ENCODE measurements at places on chromosomes 5 and 9.

DNA sequence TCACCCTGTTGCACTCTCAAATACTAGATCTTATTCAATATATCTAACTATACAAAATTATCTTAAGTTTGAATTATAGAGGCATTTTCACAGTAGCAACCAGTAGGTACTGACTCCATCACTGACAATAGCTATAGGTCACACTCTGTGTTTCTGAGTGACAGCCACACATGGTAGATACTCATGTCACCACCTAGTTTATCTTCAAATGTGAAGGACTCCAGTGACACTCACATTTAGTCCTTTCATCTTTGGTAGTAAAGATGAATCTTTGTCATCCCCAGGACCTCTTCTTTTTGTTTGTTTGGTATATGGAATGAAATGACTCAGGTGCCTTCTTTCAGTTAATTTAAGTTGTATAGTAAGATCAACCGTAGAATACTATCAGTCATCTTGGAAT lies 102.5 kb upstream of the DHFR start:
- DNase-seq, result no peak

DNA sequence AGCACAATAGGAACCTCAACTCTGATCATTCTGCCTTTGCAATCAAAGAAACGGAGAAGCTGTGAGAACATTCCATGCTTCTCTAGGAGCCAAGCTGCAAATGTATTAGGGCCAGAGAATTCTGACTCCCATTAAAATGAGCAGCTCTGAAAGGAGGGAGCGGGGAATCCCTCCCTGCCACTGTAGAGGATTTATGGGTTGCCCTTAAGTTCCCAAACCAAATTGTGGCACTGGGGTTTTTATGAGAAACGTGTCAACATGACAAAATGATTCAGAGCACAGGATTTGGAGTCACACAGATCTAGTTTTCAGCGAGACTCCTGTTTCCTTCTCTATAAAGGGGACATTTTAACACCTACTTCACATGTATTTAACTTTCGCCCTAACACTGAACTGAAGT lies 1.8 kb downstream of the IL6ST start:
- DNase-seq, result no peak

GRCh38 chr9:131323629-131324028 lies 34.1 kb downstream of the PLPP7 start:
- DNase-seq, result no peak

DNA sequence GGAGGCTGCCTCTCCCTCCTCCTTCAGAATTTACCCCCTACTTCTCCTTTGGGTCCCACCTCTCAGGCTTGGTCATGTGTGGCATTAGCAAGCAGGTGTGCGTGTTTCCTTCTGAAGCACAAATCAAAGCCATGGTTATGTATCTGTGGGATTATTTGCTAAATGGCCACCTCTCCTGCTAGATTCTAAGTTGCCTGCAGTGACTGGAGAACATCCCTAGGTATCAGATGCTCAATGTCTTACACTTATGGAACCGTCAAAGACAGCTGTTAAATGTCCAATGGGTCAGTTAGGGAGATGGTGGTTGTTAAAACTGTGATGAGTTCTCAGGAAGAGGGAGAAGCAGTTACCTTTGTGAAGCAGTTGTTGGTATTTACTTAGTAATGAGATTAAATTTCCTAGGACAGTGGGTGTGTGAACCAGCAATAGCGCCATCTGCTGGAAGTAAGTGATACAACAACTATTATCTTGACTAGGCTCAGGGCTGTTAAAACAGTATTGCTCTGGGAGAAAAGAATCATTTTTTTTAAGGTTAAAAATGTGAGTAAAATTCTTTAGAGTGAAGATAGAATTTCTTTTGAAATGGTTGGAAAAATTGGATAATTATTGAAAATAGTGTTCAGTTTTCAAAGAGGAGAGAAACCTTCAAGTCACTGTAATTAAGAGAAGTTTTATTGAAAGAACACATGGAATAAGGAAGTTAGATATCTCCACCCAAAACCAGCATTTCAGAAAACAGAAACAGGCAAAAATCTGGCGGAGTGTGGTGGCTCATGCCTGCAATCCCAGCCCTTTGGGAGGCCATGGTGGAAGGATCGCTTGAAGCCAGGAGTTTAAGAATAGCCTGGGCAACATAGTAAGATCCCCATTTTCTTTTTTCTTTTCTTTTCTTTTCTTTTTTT lies 71.3 kb downstream of the TMC1 start:
- peak; percentile 91 for DNase-seq

- no peak for DNase-seq
Measured at GRCh38 chr9:114936581-114936980, 6.2 kb upstream of the TNFSF8 start.

GRCh38 chr9:94199776-94200175 lies 59.3 kb upstream of the ZNF169 start:
- no peak for DNase-seq

All from HT-29 (cell line).